ENCODE measurements at places on chromosomes 11 and 22. TPM values are rescaled to one million over a fixed set of nuclear protein-coding genes. Genes with fewer than 3 reads are reported as not detected.

The MMP12 gene
- total RNA-seq, result not detected

The SLC6A5 gene
- total RNA-seq, result not detected

The MYBPC3 gene
- total RNA-seq, result 0.05 TPM

The CATSPER1 gene
- 1.8 TPM for total RNA-seq

The ARHGAP20 gene
- total RNA-seq, result not detected

The LMNTD2 gene
- 2.3 TPM for total RNA-seq

The LBHD1 gene
- total RNA-seq, result 4.5 TPM

The JHY gene
- 3.5 TPM for total RNA-seq

The ATL3 gene
- 34.0 TPM for total RNA-seq

The RAB1B gene
- total RNA-seq, result 134 TPM

The KLHL35 gene
- 1.5 TPM for total RNA-seq
